B cell (primary cell): ENCODE measurements at places on chromosomes 2 and 18. TPM values are rescaled to one million over a fixed set of nuclear protein-coding genes. Genes with fewer than 3 reads are reported as not detected.
A peak's percentile ranks its signal among the peaks of the same experiment; 100 is the strongest.

DNA sequence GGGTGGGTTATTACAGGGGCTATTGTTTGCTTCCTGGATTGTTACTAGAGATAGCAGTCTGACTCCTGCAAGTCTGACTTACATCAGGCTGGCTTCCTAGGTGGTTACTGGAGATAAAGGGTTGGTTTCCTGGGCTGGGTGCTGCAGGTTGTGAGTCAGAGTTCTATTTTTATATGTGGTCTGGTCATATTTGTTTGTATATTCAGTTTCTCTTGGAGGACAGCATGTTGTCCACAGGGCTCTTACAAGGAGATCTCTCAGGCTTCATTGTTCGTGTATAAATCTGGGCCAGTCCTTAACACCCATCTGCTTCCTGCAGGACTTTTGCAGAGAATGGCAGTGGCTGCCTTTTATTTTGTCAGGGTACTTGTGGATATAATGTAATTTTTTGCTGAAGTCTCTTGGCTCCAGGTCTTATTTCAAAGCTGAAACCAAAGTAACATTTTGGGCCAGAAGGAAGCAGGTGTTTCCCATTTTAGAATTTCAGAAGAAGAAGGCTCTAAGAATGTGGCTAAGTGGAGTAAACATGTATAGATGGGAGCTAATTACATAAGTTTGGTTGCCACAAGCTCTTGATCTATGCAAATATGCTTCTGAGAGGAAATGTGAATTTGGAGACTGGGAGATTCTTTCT is 65.9 kb upstream of the SLC16A14 start:
- DNase-seq, result no peak

The SLC25A12 gene
- 19.6 and 21.0 TPM in 2 replicates for total RNA-seq

GRCh38 chr2:241815477-241816430 is 6.8 kb downstream of the NEU4 start:
- DNase-seq, result no peak

DNA sequence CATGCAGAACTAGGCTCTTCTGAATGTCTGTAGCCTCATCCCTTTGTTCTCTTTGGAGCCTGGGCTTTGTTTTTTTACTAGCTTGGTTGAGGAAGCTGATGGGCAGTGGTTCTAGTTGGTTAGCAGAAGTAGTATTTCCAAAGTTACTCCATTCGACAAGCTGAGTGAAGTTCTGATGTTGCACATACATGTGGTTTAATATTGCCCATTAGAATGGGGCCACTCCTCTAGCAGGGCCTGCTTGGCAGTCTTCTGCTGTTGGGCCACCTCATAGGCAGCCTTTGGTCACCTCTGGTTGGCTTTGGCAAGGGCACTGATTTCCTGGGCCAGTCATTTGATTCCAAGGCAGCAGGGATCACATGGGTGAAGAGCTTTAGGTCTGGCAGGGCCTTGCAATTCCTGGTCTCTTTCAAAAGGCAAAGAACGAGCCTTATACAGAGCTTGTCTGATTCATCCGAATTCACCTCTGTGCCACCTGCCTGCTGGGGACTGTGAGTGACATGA is 2.5 kb downstream of the RPIA start:
- no peak for DNase-seq

GRCh38 chr2:144631636-144632035 is 111.7 kb upstream of the ZEB2 start:
- no peak for DNase-seq

GRCh38 chr2:70498528-70498927 is 55.1 kb downstream of the TGFA start:
- DNase-seq, result no peak

GRCh38 chr2:19837235-19837766 is 64.5 kb downstream of the TTC32 start:
- DNase-seq, result no peak

DNA sequence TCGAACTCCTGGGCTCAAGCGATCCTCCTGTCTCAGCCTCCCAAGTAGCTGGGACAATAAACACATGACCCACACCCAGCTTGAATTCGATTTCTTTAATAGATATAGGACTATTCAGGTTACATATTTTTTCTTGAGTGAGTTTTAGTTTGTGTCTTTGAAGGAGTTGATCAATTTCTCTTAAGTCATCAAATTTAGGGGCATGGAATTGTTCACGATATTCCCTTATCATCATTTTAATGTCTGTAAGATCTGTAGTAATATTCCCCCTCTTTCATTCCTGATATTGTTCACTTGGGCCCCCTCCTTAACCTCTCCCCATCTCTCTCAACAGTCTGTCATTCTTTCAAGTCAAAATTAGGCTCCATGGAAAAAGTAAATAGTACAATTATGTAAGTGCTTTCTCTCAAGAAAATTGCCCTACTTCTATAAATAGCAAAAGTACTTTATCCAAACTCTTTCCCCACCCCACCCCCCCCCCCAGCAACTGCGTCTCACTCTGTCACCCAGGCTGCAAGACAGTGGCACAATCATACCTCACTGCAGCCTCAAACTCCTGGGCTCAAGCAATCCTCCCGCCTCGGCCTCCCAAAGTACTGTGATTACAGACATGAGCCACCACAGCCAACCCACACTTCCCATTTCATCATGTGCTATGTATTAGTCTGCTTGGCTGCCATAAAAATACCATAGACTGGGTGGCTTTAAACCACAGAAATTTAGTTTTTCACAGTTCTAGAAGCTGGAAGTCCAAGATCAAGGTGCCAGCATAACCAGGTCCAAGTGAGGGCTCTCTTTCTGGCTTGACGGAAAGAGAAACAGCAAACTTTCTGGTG is 20.1 kb downstream of the WDR33 start:
- no peak for DNase-seq

- no peak for DNase-seq
Measured at GRCh38 chr18:8745355-8746014, 40.1 kb downstream of the MTCL1 start.

- DNase-seq, result no peak
Measured at GRCh38 chr2:126832014-126832413, 66.7 kb upstream of the TEX51 start.

The TNFAIP6 gene
- not detected in 2 replicates for total RNA-seq

GRCh38 chr2:238845583-238846377 is 2.1 kb upstream of the TWIST2 start:
- DNase-seq, result no peak

The CCDC148 gene
- 0.56 TPM in 1 of 2 replicates, not detected in the other for total RNA-seq

The B3GNT7 gene
- 14.1 and 14.3 TPM in 2 replicates for total RNA-seq

The IL37 gene
- total RNA-seq, result 0.79 TPM in 1 of 2 replicates, not detected in the other

DNA sequence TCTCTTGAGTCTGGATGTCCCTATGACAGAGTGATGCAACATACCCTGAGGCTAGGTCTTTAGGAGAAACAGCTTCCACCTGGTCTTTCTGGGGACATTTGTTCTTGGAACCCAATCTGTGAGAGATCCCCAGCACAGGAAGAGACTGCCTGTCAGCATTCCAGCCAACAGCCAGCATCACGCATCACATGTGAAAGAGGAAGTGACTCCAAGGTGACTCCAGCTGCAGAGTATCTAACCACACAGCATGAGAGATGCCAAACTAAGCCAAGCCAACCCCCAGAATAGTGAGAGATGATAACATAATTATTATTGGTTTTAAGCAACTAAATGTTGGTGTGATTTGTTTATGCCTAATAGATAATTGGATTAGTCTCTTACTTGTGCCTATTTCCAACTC is 35.7 kb downstream of the C18orf63 start:
- peak; percentile 9 for DNase-seq

DNA sequence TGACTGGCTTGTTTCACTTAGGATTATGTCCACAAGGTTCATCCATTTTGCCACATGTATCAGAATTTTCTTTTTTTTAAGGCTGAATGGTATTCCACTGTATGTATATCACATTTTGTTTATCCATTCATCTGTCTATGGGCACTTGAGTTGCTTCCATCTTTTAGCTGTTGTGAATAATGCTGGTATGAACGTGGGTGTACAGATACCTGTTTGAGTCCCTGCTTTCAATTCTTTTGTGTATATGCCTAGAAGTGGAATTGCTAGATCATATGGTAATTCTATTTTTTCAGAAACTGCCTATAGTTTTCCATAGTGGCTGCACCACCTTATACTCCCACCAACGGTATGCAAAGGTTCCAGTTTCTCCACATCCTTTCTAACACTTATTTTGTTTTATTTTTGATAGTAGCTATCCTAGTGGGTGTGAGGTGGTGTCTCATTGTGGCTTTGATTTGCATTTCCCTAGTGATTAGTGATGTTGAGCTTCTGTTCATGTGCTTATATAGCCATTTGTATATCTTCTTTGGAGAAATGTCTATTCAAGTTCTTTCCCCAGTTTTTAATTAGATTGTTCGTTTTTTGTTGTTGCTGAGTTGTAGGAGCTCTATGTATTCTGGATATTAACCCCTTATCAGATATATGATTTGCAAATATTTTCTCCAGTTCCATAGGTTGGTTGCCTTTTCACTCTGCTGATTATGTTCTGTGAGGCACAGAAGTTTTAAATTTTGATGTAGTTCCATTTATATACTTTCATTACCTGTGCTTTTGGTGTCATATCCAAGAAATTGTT is 40.7 kb downstream of the TTC39C start:
- DNase-seq, result peak; percentile 12

The GPBAR1 gene
- total RNA-seq, result 0.81 and 1.5 TPM in 2 replicates

- DNase-seq, result no peak
Measured at GRCh38 chr2:226794751-226795171, 4.9 kb downstream of the IRS1 start.

DNA sequence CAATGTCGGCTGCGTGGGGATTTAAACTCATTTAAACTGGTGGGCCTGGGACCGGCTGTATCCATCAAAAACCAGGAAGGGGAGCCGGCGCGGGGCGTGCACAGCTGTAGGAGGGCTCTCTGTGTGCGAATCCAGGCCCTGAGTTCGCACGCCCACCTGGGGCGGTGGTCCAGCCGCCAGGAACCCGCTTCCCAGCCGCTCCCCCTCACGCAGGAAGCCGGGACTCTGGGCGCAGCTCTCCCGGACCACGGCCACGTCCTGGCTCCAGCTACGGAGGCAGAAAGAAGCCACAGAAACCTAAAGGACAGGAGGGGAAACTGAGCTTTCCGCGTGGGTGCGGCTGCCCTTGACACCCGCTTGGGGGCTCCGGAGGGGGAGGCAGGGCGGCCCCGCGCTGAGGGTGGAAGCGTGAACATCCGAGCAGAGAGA is 80.6 kb downstream of the GFPT1 start:
- no peak for DNase-seq

The C2orf81 gene
- 8.6 and 9.1 TPM in 2 replicates for total RNA-seq

DNA sequence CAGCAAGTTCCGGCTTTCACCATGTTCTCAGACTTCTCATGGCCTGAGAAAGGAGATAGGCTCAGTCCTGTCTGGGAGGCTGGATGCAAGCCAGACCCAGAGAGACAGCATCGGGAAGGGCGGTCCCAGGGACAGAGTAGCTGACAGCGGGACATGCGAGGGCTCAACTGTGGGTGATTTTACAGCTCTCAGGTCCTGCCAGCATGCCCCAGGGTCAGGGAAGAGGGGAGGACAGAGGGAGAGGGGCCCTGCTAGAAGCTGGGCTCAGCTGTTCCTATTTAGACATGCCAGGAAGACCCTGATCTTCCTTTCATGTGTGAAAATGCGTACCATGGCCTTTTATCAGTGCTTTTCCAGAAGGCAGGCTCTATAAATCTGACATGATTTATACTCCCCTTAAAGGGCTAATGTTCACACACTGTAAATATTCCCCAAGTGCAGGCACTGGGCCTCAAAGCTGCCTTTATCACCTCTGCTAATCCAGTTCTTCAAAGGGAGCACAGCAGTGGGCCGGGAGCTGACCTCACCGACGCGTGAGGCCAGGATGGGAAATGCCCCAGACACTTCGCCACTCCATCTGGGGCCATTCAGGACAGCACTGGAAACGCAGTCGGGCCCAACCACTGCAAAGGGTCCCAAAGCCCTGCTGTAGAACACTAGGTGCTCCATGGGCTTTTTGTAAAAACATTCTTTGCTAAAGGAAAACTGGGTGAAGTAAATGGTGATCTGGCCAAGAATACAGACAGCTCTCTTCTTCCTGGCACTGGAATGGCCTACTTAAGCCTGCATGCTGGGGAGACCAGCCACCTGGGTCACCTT is 96.1 kb upstream of the LMAN1 start:
- no peak for DNase-seq
